ENCODE measurements at places on chromosomes 4 and X. TPM values are rescaled to one million over a fixed set of nuclear protein-coding genes. Genes with fewer than 3 reads are reported as not detected.

The MSN gene
- 428 TPM for total RNA-seq

DNA sequence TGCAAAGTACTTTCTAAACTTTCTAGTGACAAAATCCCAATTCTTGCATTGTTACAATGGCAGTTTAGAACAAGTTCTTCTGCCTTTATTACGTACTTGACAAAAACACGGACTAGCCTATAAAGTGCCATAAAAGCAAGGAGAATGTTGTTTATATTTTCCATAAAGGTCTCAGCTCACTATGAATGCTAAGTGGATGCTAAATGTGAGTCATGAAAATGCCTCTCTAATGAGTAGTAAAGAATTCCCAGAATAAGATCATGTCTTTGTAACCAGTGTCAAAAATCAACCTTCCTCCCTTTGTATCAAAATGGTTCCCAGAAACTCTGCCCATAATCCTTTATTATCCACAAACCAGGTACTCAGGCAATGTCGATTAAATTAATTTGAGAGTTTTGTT, 539.8 kb upstream of the SLIT2 start:
- H3K4me3 ChIP-seq, result no peak overlapping the region
- no peaks in the 10 kb centered on the region for H3K36me3 ChIP-seq
- H3K27ac ChIP-seq, result no peak overlapping the region
- H3K4me1 ChIP-seq, result no peaks in the 10 kb centered on the region

DNA sequence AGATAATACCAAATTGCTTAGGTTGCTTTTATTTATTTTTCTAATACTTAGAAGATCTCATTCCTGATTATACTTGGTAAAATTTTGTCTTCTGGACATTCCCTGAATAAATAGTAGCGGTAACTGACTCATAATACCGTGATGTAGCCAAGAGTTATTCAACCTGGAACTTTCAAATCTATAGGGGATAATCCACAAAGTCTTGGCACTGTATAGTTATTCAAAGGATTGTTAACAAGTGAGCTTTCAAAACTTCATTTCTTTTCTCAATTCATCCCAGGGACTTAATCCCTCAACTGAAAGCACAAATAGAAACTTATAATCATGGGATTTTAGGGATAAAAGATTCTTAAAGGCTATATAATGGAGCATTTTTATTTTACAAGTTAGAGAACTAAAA, 1383.3 kb downstream of the FAM133A start:
- H3K27me3 ChIP-seq, result no peaks in the 10 kb centered on the region
- no peak for DNase-seq
- no peaks in the 10 kb centered on the region for H3K36me3 ChIP-seq
- no peak overlapping the region for H3K27ac ChIP-seq
- H3K4me1 ChIP-seq, result no peaks in the 10 kb centered on the region

DNA sequence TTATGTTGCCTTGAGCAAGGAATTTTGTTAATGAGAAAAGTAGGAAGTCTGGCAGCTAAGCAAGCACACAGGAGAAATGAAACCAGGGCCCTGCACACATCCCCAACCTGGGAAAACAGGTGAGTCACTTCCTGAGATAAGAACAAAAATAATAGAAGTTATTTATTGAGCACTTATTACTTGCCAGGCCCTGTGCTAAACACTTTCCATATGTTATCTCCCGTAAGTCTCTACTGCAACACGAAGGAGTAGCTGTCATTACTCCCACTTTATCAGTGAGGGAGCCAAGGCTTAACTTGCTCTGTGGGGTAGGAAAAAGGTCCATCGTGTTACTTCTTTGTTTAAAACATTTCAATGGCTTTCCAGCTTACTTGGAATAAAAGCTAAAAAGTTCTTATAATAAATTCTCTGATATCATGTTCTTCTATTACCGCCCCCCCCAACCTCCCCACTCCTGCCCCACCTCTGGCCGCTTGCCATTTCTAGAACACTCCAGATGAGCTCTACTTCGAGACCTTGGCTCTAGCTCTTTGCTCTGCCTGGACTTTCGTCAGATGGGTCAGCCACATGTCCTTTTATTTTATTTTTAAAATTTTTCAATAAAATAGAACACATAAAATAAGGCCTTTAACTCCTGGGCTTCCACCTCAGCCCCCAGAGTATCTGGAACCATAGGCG, 36.3 kb upstream of the PLAC8 start:
- no peak overlapping the region for H3K27ac ChIP-seq
- H3K4me1 ChIP-seq, result no peaks in the 10 kb centered on the region
- H3K4me3 ChIP-seq, result no peak overlapping the region
- no peak for DNase-seq

The MFAP3L gene
- 2.1 TPM for total RNA-seq

The MYOZ2 gene
- not detected for total RNA-seq

The GUCY1B1 gene
- 24.1 TPM for total RNA-seq

DNA sequence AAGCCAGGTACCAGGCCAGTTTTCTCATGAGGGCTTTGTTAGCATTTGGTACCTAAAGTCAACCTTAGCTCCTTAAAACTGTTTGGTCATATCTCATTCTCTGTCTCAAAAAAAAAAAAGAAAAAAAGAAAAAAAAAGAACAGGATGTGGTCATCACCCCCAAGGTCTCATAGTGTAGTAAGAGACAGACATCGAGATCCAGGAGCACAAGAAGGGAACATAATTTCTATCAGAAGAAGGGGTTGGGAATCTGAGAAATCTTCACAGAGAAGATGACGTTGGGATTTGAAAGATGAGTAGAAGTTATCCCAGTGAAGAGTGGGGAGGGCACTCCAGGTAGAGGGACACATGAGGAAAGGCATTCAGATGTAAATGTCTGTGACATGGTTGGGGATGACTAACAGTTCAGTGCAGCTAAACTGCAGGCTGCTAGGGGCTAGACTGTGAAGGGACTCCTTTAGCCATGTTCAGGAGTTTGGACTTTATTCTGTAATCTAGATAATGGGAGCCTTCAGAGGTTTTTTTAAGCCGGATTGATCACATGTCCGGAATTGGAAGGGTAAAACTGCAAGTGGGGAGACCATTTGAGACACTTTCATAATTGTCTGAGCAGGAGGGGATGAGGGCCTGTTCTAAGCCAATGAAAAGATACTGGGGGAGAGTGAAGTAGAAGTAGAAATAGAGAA, 26.9 kb upstream of the GJB1 start:
- no peak overlapping the region for H3K4me3 ChIP-seq
- no peaks in the 10 kb centered on the region for H3K36me3 ChIP-seq
- no peak for DNase-seq

- H3K27me3 ChIP-seq, result no peaks in the 10 kb centered on the region
- DNase-seq, result no peak
- H3K27ac ChIP-seq, result no peak overlapping the region
- no peaks in the 10 kb centered on the region for H3K36me3 ChIP-seq
Measured at GRCh38 chrX:123331349-123331748, 147.3 kb downstream of the GRIA3 start.

- H3K27ac ChIP-seq, result no peak overlapping the region
- no peaks in the 10 kb centered on the region for H3K27me3 ChIP-seq
- H3K36me3 ChIP-seq, result no peaks in the 10 kb centered on the region
- DNase-seq, result peak; percentile 7
Measured at GRCh38 chrX:12137951-12138360, 317 bp upstream of the FRMPD4 start.

The ZNF185 gene
- total RNA-seq, result 15.0 TPM

The NUDT10 gene
- total RNA-seq, result not detected

GRCh38 chrX:119880552-119881437, 9.2 kb downstream of the NDUFA1 start:
- no peak for DNase-seq
- no peak overlapping the region for H3K4me3 ChIP-seq
- H3K36me3 ChIP-seq, result peaks cover 16% of the 10 kb centered on the region
- H3K27me3 ChIP-seq, result no peaks in the 10 kb centered on the region
- H3K4me1 ChIP-seq, result peaks cover 2% of the 10 kb centered on the region
- no peak overlapping the region for H3K27ac ChIP-seq

GRCh38 chrX:96183843-96184242, 500.8 kb upstream of the DIAPH2 start:
- H3K27ac ChIP-seq, result no peak overlapping the region
- H3K36me3 ChIP-seq, result no peaks in the 10 kb centered on the region
- H3K27me3 ChIP-seq, result no peaks in the 10 kb centered on the region
- no peaks in the 10 kb centered on the region for H3K4me1 ChIP-seq
- no peak for DNase-seq
- H3K4me3 ChIP-seq, result no peak overlapping the region
